ENCODE measurements at places on chromosomes 3 and 15.

- no peak for DNase-seq
These were observed 78.1 kb upstream of the RNF7 start for GRCh38 chr3:141659821-141660613.

DNA sequence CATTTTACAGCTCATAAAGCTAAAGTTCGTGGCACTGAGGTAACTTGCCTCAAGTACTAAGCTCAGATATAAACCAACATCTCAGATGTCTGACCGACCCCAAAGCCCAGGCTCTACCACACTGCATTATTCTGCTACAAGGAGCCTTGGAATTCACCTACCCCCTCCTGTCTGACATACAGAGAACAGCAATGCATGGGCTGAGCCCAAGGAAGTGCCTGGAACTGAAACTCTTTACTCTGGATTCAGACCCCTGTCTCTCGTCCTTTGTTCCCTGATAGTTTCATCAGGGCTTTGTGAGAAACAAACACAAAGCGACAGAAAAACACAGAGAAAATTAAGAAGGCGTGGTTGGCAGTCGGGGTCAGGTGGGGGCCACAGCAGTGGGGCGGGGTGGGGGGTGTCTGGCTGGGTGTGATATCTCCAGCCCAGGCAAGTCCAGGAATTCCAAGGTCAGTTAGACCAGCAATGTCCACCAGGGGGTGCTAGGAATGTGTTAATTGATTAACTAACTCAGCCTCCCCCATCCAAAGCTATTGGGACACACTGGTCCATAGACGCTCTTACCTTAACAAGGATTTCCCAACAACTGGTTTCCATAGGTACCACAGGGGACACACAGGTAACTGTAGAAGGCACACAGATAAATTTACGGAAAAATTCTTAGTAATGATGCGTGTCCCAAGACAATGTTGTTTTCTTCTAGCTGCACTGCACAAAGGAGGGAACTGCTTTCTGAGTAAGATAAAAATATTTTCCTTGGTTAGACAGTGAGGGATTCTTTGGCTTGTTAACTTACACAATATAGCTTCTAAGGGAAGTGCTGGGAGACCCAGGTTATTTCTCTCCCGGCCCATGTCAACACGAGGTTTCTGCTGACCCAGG, 18.8 kb upstream of the SSUH2 start:
- peak; percentile 4 for DNase-seq

GRCh38 chr15:59194639-59195325, 11.9 kb upstream of the LDHAL6B start:
- no peak for DNase-seq

GRCh38 chr15:99100245-99101173, 4.4 kb upstream of the SYNM start:
- no peak for DNase-seq

DNA sequence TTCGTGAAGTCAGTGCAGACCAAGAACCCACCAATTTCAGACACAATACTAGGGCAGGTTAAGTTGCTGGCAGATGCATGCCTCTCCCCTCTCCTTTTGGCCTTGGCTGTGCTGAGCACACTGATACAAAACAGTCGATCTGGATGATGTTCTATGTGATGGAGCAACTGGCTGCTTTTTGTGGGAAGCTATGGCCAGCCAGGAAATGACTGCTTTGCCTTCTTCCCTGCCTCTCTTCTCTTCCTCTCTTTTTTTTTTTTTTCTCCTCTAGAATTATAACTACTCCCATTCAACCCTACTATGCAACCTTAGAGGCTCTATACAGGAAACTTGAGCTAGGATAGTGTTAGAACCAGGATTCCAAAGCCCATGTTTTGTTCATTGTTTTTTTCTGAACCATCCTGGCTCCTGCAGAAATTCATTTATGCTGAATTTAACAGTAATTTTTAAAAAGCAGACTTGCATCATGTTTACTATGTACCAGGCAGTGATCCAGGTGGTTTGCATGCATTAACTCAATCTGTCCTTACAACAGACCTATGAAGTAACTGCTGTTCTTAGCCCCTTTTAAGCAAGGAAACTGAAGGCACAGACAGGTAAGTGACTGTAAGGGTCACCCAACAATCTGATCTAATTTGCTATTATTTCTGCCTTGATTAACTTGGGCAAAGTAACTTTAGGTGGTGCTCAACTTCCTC, 62.9 kb downstream of the PLD1 start:
- no peak for DNase-seq

GRCh38 chr3:32336113-32336498, 55.5 kb upstream of the CMTM7 start:
- no peak for DNase-seq

DNA sequence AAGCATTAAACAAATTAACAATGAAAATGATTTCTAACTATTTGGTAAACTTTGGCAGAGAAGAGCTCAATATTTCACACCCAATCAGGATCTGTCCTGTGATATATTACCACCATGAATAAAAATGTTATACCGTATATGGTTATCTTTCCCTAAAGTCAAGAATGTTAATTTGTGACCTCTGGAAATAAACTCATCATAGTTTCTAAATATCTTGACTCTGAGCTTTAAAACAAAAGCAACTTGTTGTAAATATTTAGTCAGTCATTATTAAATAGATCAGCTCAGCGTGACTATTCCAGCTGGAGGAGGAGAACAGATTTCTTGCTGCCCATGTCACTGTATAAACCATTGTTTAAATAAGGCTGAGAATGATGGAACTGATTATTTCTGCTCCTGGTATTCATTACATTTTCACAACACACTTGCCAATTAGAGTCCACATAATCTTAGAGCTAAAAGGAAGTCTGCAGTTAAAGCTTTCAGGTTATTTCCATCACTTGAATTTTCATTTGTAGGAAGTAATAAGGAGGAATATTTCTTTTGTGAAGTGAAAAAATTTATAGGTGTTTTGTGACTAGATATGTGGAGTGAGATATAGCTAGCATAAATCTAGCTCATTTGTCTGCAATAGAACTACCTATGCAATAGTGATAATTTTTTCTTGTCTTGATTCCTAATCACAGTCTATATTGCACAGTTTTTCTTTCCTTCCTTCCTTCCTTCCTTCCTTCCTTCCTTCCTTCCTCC, 106.5 kb upstream of the P2RY1 start:
- no peak for DNase-seq

DNA sequence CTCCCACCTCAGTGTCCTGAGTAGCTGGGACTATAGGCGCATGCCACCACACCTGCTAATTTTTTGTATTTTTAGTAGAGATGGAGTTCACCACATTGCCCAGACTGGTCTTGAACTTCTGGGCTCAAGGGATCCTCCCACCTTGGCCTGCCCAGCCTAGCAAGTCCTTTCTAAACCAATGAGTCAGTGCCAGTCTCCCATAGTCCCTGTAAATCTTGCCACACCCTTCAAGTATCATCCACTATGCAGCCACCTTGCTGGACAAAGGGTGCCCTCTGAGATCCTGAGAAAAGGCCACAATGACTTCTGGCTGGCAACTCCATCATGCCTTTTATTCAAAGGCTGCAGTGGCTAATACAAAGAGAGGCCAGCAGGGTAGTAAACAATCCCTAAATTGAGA, 184.0 kb downstream of the ABHD5 start:
- no peak for DNase-seq

- DNase-seq: no peak
These were observed 87.8 kb downstream of the RYR3 start for GRCh38 chr15:33398555-33398954.

DNA sequence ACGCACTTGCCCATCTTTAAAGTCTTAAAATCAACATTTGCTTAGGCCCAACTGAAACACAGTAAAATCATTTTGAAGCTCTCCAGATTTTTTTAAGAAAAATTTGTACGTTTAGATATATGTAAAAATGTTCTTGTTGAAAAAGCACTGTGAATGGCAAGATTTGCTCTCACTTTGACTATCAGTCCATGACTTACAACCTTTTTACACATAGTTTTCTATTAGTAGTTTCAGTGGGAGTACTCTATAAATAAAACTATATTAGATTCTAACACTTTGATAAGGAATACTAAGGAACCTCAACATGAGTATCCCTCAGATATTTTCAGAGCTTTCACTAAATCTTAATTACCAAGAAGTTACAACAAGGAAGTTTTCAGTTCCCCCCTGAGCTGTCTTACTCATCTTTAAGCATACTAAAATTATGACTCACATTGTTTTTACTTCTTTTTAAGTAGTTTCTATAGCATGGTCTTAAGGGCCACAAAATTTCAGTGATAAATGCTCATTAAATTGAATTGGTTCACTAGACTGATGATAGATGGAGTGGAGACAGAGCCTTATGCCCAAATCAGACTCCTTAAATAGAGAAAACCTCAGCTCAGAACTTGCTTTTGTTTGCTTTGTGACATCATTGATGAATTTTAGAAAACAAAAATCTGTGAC, 31.6 kb upstream of the RAP2B start:
- no peak for DNase-seq

DNA sequence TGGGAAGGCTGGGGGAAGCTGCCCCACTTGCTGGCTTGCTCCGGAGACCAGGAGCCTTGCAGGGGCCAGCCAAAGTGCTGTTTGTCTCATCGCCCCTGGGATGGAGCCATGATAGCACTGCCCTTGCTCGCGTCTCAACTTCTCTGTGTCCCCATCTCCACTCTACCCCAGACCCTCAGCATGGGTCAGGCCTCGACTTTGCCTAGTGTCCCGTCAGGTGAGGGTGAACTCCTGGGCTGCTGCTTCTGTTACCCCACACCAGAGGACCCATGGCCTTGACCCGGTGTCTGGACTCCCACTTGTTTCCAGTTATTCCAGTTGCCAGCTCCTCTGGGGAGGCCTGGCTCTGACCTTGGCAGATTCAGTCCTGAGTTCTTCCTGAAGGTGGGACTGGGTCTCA, 36.5 kb upstream of the DUSP7 start:
- DNase-seq: no peak

DNA sequence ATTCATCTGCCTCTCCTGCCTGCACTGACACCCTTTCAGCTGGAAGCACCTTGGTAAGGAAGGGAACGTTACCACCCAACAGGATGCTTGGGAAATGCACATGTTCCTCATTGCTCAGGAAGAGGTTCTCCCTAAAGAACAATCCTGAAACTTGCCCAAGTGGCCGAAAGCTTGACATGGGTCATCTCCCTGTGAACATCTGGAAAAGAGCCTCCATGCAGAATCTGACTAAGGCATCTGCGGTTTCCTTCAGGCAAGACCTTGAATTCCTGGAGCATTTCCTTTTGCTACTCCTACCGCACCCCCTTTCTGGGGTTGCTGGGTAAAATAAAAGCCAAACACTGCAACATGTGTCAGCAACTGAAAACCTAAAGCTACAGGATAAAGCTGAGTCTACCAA, 68.7 kb upstream of the SNRK start:
- no peak for DNase-seq

- DNase-seq: no peak
These were observed 76.4 kb downstream of the AKAP13 start for GRCh38 chr15:85456798-85457197.

DNA sequence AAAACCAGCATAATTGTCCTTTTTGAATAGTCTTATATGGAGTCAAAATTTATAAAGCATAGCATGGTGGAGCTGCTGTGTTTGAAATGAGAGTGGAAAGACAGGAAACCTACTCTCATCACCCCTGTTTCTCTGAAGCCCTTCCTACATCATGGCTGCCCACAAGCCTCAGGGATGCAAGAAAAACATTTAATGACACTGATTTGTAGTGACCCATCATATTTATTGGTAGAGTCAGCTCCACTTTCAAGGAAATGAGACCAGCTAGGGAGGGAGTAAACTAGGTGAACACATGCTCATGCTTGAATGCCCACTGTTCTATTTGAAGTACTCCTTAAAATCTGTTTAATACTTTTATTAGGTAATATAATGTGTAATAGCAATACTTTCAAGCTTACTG, 494.3 kb upstream of the KCNMB2 start:
- DNase-seq: no peak

- DNase-seq: no peak
These were observed 67.6 kb upstream of the C3orf49 start for GRCh38 chr3:63751459-63751858.

- DNase-seq: no peak
These were observed 4.7 kb upstream of the HTR3E start for GRCh38 chr3:184092199-184092598.

DNA sequence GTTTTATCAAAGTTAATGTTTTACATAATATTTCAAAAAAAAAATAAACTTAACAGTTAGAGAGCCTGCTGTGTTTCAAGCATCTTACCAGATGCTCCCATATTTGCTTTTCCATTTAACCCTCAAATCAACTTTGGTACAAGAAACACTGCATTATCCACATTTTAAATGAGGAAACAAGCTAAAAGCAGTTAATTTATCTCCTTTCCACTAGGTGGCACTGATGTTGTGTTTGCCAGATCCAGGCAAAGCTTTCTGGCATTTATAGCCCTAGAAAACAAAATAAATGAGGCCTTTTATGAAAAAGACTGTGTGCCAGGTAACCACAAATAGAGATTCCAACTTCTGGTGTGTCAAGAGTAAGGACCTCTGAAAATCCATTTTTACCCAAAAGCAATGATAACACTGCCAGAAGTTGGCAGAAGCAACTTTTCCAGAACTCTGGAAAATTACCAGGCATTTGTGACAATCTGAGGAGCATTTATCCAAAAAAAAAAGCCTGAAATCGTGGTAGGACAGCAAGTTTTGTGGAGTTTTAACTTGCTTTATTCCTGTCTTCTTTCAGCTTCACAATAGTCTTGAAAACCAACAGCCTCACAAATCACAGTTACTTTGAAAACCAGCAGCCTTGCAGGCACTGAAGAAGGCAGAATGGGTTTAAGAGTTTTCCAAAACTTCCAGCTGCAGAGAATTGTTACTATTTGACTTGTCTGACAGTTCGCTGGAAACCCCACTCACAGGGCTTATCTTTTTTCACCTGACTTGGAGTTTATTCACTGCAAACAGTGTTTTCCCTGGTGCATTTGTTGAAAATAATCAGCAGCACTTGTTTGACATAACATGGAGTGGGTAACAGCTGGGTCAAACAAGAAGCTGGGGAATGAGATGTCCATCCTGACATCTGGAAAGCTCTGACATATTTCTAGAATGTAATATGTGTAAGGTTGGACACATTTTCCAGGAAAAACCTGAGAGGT, 9.2 kb downstream of the FAM162A start:
- no peak for DNase-seq

GRCh38 chr3:172676196-172676922, 34.5 kb downstream of the NCEH1 start:
- no peak for DNase-seq

- DNase-seq: no peak
These were observed 21.1 kb upstream of the MEIS2 start for GRCh38 chr15:37121492-37121891.

GRCh38 chr15:35602836-35603235, 56.9 kb upstream of the DPH6 start:
- no peak for DNase-seq
